ENCODE measurements at places on chromosomes 6 and 20.

DNA sequence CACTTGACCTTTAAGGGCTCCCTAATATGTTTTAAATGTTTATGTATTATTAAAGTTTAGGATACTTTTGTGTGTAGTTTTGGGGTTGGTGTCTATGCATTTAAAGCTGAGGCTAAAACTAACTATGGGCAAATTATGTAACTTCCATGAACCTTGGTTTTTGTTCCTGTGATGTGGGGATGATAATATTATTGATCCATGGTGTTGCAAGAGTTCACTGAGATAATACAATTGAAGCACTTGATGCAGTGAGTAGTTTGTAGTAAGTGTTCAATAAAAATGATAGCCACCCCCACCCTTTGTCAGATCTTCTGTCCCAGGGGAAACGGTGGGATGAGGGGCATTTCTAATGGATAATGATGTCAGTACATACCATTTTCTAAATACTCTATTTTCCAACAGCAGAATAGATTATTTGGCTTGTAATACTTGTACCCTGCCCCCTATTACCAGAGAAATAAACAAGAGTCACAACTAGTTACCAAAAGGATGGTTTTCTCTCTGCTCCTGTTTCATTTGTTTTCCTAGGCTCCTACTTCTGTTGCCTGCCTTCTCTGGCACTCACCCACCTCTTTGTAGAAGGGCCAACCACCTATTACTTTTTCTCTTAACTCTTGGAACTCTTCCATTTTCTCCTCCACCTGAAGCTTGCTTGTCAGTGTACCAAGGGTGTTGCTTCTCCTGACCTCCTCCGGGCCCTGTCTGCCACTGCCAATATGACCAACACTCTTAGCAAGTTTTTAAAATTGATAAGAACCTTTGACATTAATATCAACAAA, 97.9 kb downstream of the RCAN2 start:
- no peak for DNase-seq

DNA sequence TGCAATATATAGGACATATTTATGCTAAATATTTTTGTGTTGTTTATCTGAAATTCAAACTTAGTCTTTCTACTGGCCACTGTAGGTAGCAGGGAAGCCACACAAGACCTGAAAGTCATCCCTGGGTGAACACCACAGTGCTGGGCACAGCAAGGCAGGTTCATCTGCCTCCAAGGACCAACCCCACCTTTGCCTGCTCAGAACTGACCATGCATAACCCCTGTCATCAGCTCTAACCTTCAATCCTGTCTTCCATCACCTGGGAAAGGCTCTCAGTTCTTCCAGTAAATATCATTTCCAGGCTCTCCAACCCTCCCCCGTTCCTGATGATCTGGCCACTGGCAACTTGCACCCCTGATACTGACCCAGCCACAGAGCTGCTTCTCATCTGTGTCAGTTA, 32.7 kb upstream of the CST7 start:
- DNase-seq, result no peak

- DNase-seq, result no peak
Measured at GRCh38 chr20:17849901-17850683, 118.5 kb downstream of the SNX5 start.

DNA sequence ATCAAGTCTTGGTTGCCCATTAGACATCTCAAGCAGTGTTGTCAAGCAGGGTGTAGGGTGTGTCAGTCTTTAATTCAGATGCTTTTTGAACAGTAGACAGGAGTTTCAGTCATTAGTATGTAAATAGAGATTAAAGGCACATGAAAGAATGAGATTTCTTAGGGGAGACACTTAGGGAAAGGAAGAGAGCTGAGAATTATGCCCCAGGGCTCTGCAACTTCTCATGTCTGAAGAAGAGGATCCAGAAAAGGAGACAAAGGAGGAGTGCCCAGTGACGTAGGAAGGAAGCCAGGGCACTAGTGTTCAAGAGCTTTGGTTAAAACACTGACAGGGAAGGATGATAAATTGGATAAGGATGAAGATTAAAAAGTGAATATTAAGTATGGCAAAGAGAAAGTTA, 569.7 kb downstream of the NKAIN2 start:
- no peak for DNase-seq

DNA sequence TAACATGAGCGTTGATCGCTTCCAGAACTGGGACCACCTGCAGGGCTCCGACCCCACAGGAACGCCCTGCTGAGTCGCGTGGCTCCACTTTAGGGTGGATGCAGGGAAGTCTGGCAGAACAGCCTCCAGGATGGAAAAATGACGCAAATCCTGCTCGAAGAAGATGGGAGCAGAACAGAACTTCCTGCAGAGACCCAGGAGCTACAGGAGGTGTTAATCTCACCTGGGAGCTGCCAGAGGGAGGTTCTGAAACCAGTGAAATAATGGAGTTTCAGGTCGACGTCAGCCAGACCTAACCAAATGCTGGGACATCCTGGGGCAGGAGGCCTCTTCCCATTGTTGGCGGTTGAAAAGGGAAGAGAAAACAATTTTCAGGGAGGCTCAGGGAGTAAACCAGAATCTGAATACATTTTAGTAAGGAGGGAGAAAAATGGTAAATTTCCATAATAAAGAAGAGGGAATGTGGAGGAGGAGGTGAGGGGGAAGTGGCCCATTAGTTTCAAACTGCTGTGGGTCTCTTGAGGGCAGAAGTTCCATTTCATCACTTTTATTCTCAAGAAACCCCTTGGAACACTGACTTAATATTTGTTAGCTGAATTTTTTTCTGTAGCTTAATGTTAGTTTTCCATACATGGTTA, 558.4 kb upstream of the CDH4 start:
- no peak for DNase-seq

- DNase-seq, result no peak
Measured at GRCh38 chr6:24524805-24525204, 30.0 kb downstream of the ALDH5A1 start.

- no peak for DNase-seq
Measured at GRCh38 chr6:373031-373430, 18.5 kb upstream of the IRF4 start.

DNA sequence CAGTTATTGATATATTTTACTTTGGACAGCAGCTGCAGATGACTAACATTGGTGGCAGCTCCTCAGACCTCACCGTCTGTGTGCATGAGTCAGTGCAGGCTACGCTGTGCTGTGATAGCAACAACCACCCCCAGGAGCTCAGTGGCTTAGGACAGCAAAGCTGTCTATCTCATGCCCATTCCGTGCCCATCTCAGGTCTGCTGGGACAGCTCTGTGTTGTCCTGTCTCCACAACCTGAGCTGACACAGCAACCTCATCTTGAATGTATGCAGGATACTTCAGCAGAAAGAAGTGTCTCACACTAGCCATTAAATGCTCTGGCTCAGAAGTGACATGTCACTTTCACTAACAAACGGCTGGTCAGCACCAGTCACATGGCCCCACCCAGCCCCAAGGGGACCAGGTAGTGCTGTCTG, 47.7 kb downstream of the BANF2 start:
- DNase-seq, result no peak

Measured in stimulated activated CD4-positive, alpha-beta T cell treated with anti-CD3 and anti-CD28 coated beads, Interleukin-1b, Interleukin-23, amount 100 ng/mL, for 1 hour (primary cell).